GM23248 (cell line): ENCODE measurements at places on chromosomes 7 and 10.

DNA sequence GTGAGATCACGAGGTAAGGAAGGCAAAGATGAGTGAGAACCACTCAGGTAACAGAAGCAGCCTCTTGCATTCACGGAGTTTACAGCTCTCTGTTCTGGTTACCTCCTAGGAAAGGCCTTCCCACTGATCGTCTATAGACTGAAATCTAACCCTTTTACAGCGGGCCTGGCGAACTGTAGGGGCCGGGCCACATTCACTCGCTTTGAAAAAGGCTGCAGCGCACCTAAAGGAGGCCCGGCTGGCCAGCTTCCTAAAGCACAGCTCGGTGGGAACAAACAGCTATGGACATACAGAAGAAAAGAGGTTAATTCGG lies 565 bp downstream of the ATP5MK start:
- DNase-seq = peak; percentile 67

DNA sequence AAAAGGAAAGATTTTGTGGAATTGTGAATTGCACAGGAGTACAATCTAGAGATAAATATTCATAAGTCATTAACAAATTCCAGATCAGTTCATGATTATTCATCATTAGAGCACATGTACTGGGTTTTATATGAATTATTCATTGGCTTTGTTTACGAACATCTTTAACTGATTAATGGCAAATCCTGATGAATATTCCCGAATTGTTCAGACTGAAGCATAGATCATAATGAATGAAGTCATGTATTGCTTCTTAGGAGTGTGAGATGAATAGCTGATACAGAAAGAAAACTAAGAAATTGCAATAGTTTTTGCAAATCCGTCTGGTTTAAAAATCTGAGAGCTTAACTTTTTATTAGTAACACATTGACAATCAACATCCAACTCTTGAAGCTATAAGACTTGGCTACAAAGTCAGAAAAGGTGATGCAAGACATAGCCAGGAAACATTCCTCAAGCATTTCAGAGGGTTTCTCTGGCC lies 183.6 kb upstream of the DGKB start:
- peak; percentile 53 for DNase-seq

DNA sequence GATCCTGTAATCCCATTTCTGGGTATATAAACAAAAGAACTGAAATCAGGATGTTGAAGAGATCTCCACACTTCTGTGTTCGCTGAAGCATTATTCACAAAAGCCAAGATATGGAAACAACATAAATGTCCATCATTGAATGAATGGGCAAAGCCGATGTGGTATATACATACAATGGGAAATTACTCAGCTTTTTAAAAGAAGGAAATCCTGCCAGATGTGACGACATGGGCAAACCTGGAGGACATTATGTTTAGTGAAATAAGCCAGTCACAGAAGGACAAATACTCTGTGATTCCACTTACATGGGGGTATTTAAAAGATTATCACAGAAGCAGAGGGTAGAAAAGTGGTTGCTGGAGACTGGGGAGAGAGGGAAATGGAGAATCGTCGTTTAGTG lies 23.9 kb upstream of the FAM107B start:
- no peak for DNase-seq

DNA sequence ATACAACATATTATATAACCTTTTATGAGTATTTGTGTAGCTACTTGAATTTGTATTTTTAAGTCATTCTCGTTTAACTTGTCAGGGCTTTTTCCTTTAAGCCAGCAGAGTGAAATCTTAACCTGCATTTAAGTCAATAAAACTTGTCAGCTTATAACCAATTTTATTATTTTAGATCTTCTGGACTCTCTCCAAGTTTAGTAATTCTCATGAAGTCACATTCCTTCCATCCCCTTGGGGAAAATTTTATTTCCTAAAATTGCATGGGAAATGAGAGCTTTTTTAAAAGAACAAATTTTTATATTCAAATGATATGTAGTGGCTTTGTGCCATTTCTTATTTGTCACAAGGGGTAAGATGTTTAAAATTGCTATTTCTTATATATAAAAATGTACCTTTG lies 74.0 kb downstream of the SEPTIN7 start:
- peak; percentile 31 for DNase-seq

DNA sequence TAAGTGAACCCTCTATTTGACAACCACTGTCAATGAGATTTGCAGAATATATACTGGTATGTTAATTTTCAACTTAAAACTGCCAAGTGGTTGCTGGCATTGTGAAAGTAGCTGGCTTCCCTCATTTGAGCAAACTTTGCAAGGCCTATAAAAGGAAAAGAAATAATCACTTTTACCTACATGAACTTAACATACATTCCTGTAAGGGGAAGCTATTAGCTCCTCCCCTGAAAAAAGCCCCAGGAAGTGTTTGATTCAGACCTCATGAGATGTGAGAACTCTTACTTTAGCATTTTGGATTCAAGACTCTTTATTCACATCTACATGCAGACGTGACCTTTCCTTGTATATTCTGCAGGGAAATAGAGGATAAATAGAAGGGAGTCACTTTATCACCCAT lies 175.6 kb downstream of the OTUD1 start:
- no peak for DNase-seq

DNA sequence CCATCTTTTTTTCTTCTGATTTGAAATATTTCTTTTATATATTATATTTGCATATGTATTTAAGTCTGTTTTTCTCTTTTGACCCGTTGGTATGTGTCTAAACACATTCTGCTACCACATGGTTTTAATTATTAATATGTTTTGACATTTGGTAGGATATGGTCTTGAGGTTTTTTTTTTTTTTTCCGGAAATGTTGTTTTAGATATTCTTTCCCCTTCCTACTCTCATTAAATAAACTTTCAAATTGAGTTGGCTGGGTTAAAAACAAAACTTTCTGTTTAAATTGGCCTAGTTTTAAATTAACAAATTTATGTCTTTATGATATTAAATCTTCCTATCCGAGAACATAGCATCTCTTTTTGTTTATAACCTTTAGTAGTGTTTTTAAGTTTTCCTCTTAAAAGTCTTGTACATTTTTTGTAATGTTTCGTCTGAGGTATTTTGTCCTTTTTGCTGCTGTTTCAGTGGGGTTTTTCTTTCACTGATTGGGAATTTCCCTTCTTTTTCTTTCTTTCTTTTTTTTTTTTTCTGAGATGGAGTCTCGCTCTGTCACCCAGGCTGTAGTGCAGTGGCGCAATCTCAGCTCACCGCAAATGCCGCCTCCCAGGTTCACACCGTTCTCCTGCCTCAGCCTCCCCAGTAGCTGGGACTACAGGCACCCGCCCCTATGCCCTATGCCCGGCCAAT lies 25.4 kb downstream of the STAM start:
- no peak for DNase-seq

- DNase-seq = peak; percentile 94
Observed at GRCh38 chr10:120415709-120416330, 41.2 kb upstream of the PLPP4 start.

DNA sequence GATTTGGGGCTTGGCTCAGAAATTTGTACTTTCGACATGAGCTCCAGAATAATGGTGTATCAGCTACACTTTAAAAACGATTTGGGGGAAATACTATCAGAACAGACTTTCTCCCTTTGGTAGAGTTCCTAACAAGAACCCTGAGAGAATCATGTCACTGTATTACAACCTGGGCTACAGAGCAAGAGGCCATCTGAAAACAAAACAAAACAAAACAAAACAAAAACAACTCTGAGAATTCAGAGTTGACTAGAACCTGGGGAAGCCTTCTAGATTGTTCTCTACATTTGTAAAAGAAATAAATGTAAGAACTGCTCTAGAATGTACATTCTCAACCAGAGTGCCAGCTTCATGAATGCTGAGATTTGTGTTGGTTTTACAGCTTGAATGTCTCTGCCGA lies 262.6 kb upstream of the SEMA3D start:
- DNase-seq = no peak

DNA sequence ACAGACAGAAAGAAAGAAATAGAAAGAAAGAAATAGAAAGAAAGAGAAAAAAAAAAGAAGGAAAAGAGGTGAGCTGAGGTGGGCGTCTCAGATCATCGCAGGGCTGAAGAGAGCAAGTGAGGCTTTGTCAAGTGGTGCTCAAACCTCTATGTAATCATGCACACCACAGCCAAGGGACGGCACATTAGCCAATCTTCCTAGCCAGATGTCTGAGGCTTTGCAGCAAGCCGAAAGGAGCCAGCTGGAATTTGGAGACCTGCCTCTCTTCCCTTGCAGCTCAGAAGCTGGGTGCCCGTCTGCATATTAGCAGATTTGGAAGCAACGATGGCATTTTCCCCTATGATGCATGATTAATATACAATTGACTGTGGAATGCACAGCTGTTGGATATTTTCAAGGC lies 52.5 kb downstream of the ADRA2A start:
- peak; percentile 59 for DNase-seq

- peak; percentile 48 for DNase-seq
Observed at GRCh38 chr7:28168393-28169158, 12.0 kb downstream of the JAZF1 start.

GRCh38 chr7:107068156-107068555 lies 23.7 kb downstream of the PRKAR2B start:
- DNase-seq = no peak

DNA sequence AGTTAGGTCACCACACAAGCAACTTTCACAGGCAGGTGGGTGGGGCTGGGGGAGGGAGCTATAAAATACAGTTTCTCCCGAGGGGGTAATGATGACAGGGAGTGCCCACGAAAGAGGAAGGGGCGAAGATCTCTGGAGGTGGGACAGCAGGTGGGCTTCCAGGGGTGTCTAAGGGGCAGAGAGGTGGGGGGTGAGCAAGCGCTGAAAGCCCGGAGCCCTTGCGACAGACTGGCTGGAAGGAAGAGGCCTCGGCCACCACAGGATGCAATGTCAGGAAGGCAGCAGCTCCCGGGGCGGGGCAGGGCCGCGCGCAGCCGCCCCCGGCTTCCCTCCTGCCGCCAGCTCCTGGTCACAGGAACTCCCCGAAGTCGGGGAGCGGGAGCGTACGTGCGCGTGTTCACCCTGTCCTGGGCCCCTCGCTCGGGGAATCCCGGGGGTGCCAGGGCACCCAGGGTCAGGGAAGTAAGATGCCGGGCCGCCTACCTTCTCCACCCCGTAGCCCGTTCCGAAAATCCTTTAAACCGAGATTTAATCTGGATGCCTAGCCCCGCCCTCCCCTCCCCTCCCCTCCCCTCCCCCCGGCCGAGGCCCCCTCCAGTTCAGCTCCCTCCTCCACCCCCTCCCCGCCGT lies 105.2 kb upstream of the PPIF start:
- peak; percentile 90 for DNase-seq

GRCh38 chr7:130444751-130445407 lies 4.1 kb upstream of the CEP41 start:
- DNase-seq = no peak

GRCh38 chr10:28906011-28906411 lies 228.7 kb downstream of the BAMBI start:
- DNase-seq = no peak

- DNase-seq = no peak
Observed at GRCh38 chr7:31545549-31545948, 31.7 kb downstream of the ITPRID1 start.

DNA sequence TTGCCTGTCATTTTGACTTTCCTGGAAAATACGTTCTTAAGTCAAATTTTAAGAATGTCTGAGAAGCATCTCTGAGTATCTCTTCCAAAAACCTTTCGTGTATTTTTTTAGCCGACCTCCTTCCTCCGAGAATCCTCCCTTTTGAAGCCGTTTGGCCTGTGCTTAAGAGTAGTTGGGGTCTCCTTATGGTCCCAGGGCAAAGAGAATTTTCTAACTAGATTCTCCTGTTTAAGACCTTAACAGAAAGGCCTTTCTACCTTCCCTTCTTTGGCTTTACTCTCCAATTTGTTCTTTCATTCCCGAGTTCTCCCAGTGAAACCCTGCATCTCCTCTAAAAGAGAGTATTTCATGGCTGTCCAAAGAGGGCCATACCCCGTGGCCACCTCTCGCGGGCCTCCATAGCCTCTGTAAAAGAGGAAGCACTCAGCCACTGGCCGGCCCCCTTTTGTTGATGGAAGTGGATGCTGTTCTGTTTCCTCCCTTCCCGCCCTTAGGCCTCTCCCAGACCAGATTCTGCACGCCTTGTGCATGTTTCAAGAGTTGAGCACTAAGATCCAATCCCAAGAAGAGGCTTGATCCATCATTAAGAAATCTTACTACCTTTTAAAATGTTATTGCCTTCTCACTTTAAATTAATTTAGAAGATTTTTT lies 6.6 kb upstream of the FEZF1 start:
- DNase-seq = no peak

- DNase-seq = no peak
Observed at GRCh38 chr10:123797813-123798212, 93.8 kb downstream of the CPXM2 start.

DNA sequence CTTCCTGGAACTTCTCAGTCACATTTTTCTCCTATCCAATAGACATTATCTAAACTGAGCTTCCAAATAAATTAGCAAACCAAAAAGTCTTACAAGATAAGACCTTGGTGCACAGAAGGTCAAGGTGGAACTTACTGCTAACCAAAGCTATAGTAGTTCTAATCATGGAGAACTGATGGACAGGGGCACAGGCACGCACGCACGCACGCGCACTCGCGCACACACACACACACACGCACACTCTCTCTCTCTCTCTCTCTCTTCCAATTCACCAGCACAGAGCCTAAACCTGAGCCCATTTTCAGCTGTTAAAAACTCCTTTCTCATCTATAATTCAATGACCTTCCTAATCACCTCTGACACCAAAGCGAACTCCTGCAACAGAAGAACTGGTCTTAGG lies 7.5 kb downstream of the FGFR2 start:
- DNase-seq = no peak

- DNase-seq = no peak
Observed at GRCh38 chr10:26637521-26638275, 59.8 kb upstream of the PDSS1 start.

DNA sequence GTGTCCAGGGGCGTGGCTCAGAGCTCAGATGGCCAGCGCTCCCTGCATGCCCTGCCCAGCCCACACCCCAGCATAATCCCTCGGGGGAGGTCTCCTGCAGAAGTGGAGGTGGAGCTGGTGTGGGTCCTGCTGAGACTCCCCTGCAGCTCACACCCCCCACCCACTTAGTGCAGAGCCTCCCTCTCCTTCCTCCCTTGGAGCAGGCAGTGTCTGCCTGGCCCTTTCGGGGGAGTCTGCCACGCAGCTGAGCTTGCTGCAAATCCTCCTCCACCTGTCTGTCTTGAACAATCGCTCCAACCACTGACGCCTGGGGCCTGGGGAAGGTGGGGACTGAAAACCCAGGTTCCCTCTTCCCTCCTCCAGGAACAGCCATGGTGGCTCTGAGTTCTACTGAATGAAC lies 219.7 kb upstream of the PPP2R2D start:
- DNase-seq = no peak

GRCh38 chr10:77692782-77693181 lies 55.2 kb upstream of the KCNMA1 start:
- peak; percentile 65 for DNase-seq
